ENCODE measurements at places on chromosomes 1 and 21.

DNA sequence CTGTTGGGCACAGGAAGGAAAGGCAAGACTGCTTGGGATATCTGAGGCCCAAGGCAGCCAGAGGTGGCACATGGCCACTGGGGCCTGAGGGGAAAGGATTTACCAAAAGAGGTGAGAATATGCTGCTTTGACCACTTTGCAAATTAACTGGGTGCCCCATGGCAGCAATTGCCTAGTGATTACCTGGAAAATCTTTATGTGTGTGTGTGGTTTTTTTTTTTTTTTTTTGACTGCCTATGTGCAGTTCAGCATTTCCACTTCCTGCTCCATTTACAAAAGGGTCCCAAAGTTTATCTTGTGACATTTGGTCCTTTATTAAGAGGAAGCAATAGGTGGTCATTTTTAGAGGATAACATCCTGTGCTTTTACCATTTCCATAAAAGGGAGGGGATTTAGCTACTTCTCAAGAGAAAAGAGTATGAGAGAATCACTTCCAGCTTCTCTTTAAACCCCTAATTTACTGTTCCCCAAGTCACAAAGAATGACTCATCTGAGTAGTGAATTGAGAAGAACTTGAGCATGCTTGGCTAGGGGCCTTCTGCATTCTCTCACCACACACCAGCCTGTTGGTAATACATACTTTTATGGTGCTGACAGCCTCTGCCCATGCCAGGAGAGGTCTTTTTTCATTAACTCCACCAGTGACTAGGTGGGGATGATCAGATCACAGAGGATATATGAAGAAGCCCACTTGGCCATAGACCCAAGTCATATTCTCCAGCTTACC lies 52.1 kb downstream of the SYDE2 start:
- DNase-seq, result no peak

DNA sequence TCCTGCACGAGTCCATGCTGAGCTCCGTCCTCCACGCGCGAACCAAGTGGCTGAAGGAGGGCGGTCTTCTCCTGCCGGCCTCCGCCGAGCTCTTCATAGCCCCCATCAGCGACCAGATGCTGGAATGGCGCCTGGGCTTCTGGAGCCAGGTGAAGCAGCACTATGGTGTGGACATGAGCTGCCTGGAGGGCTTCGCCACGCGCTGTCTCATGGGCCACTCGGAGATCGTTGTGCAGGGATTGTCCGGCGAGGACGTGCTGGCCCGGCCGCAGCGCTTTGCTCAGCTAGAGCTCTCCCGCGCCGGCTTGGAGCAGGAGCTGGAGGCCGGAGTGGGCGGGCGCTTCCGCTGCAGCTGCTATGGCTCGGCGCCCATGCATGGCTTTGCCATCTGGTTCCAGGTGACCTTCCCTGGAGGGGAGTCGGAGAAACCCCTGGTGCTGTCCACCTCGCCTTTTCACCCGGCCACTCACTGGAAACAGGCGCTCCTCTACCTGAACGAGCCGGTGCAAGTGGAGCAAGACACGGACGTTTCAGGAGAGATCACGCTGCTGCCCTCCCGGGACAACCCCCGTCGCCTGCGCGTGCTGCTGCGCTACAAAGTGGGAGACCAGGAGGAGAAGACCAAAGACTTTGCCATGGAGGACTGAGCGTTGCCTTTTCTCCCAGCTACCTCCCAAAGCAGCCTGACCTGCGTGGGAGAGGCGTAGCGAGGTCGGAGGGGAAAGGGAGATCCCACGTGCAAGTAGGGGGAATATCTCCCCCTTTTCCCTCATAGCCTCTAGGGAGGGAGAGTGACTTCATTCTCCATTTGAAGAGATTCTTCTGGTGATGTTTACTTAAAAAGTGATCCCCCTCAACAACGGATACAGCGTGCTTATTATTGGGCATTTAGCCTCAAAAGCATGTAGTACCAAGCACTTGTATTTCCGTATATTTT lies 991 bp downstream of the PRMT6 start:
- peak; percentile 2 for DNase-seq

DNA sequence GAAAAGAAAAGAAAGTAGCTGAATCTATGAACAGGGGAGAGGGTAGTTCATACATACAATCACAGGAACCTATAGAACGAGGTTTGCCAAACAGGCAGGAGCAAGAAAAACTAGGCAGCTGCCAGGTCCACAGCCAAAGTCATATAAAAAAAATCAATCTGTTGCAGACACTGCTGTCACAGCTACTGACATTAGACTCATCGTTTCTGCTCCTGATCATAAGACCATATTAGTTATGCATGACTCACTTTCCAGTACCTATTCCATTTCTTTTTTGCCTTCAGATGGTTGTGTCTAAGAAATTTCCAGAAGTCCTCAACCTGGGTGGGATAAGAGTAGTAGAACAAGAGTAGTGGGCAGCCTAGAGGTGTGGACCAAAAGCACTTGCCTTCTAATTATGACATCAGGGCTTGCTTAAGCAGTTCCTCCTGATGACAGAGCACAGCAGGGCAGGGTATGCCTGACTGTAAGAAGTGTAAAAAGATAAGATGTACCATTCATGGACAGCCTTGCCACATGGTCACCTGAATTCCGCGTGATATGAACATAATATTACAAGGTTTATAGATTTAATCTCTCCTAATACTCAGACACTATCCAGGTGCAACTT lies 323.2 kb upstream of the SGIP1 start:
- DNase-seq, result no peak

DNA sequence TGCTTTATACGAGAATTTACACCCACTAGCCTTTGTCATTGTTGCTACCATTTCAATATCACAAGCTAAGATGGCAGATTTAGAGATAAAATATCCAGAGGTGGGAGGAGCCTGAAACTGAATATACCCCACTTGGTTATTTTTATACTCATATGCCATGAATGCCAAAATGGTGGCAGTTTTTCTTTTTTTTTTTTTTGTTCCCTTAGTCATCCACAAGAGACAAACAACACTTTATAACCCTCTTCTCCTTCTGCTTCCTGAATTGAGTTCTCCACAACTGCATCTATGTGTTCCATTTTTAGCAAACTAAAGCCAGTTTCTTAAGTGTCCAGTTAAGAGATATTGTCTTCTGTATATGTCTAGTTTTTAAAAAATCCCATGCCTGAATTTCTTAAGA lies 558.4 kb downstream of the LMO4 start:
- no peak for DNase-seq
